ENCODE measurements at places on chromosomes 3 and 15. TPM values are rescaled to one million over a fixed set of nuclear protein-coding genes. Genes with fewer than 3 reads are reported as not detected.

DNA sequence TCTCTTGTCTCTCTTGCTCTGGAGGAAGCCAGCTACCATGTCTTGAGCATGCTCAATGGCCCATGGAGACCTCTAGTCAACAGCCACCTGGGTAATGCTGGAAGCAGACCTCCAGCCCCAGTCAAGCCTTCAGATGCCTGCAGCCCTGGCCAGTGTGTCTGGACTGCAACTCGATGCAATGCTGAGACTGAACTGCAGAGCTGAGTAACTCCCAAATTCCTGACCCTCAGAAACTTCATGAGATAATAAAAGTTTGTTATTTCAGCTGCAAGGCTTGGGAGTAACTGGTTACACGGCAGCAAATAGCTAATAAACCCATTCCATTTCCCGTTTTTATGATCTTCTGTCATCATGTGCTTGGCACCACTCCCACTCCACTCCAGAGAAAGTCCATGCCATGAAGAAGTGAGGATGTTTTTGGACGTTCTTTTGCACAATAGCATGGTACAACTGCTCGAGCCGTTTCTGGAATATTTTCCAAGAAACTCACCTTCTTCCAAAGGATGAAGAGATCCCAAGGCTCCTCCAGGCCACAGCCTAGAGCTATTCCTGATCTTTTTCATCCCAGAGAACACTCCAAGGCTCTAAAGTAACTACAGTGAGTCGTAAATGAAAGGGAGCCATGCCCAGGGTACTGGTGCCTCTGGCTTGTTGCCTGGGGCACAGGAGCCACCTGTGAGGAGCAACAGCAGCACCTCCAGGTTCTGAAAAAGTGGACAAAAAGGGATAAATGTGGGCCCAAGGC lies 72.0 kb upstream of the KLF13 start:
- no peak overlapping the region for H3K4me3 ChIP-seq
- no peaks in the 10 kb centered on the region for H3K27me3 ChIP-seq
- H3K27ac ChIP-seq: no peak overlapping the region
- peaks cover 7% of the 10 kb centered on the region for H3K4me1 ChIP-seq
- DNase-seq: no peak

The MCF2L2 gene
- 1.4 TPM for total RNA-seq

DNA sequence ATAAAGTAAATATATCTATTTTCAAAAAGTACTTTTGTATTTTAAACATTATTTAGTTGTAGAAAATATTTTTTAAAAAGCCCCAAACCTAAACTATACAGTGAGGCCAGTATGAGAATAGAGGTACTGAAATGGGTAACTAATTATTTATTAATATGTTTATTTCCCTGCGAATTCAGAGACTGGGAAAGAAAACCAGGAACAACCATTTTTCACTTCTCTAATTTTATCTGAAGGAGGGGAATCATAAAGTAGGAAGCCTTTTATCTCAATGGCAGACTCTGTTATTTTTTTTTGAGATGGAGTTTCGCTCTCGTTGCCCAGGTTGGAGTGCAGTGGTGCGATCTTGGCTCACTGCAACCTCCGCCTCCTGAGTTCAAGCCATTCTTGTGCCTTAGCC lies 63.6 kb upstream of the TRAK1 start:
- peaks cover 37% of the 10 kb centered on the region for H3K4me1 ChIP-seq
- no peaks in the 10 kb centered on the region for H3K36me3 ChIP-seq
- no peaks in the 10 kb centered on the region for H3K27me3 ChIP-seq
- DNase-seq: no peak

DNA sequence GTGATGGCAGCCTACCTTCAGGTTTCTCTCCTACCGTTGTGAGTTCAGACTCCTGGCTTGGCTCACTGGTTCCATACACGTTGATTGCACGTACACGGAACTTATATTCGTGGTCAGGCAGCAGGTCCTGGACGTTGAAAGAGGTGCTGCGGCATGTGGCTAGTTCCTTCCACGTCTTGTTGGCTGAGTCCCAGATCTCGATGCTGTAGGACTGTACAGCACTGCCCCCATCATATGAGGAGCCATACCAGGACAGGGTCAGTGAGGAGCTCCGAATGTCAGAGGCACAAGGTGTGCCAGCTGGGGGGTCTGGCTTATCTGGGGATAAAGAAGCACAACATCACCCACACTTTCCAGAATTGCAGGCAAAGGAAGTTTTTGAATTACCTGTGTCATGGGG lies 72.3 kb upstream of the HACD2 start:
- peak overlapping the region; percentile 62 for H3K27ac ChIP-seq
- H3K36me3 ChIP-seq: no peaks in the 10 kb centered on the region
- no peaks in the 10 kb centered on the region for H3K27me3 ChIP-seq
- H3K4me3 ChIP-seq: no peak overlapping the region
- peaks cover 98% of the 10 kb centered on the region for H3K4me1 ChIP-seq

DNA sequence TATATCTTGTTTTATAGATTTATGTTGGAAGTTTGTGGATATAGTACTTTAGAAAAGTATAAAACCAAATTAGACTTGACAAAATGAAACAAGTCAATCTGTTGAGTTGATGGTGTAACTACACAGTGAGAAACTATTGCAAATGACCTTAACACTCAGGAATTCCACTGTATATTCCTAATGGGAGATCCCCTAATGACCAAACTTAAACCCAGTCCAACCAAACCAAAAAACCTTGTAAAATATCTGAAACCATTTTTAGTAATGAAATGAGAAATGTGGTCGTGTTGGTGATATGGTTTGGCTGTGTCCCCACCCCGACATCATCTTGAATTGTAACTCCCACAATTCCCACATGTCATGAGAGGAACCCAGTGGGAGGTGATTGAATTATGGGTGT lies 31.9 kb upstream of the ATP13A3 start:
- H3K36me3 ChIP-seq: no peaks in the 10 kb centered on the region
- DNase-seq: no peak
- H3K4me1 ChIP-seq: no peaks in the 10 kb centered on the region
- H3K27me3 ChIP-seq: no peaks in the 10 kb centered on the region
- H3K27ac ChIP-seq: no peak overlapping the region

Measured in upper lobe of left lung (tissue), 6 donors.